Mesenteric fat pad (tissue), 1 donor: ENCODE measurements at places on chromosomes 12 and 14. TPM values are rescaled to one million over a fixed set of nuclear protein-coding genes. Genes with fewer than 3 reads are reported as not detected.

DNA sequence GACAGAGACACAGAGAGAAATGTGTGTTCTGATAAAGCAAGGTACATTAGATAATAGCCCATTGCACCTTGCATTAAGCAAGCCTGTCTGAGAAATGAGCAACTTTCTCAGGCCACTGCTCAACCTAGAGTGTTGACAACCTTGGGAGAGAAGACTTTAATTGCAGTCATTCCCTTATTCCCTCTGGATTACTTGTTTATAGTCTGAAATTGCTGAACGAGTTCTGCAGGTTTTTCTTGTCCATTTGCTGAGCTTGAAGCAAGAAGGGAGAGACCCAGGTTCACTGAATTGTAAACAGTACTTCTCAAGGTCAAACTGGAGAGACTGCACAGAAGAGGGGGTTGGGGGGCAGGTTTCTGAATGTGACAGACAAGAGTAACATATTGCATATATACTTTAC, 159.4 kb upstream of the PLEKHG7 start:
- DNase-seq = no peak

GRCh38 chr12:121803861-121804416, at the start of gene SETD1B:
SETD1B (plus strand) TSS chr12:121804009; CDS start chr12:121804738, 729 bp downstream.
- DNase-seq = peak; percentile 89

Gene CEBPE
- not detected for total RNA-seq

Gene ATXN2
- 82.1 TPM for total RNA-seq

Gene EPYC
- not detected for total RNA-seq

- DNase-seq = no peak
Measured at GRCh38 chr14:89755816-89756215, 198.7 kb downstream of the EFCAB11 start.

- no peak for DNase-seq
Measured at GRCh38 chr12:129520739-129521138, 383.1 kb downstream of the TMEM132D start.

Gene BDKRB2
- total RNA-seq = 11.4 TPM

Gene NCAPD2
- total RNA-seq = 12.8 TPM

- DNase-seq = no peak
Measured at GRCh38 chr12:108285016-108285415, 54.1 kb downstream of the CMKLR1 start.

Gene BLTP3B
- total RNA-seq = 41.1 TPM

- DNase-seq = no peak
Measured at GRCh38 chr12:46516933-46517578, 144.5 kb upstream of the SLC38A2 start.

DNA sequence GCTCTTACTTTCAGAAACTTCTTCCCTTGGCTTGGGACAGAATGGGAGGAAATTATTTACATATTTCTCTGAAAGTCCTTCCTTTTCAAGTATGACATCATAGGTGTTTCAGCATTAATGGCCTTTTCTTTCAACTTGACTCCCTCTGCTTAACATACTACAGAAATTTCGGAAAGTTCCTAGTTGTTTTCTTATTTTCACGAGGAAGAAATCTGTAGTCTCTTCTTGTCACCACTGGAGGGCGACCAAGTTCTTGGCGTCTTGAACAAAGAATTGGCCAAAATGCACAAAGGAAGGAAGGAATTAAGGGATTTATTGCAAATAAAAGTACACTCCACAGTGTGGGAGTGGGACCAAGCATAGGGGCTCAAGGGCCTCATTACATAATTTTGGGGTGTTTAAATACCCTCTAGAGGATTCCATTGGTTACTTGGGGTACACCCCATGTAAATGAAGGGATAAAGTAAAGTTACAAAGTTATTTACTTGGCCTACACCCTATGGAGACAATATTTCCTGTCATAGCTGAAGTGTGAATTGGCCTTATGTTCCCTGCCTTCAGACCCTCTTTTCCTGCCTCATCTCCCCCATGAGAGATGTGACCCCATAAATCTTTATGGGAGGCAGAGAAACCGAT, 70.4 kb downstream of the RPL10L start:
- DNase-seq = no peak

DNA sequence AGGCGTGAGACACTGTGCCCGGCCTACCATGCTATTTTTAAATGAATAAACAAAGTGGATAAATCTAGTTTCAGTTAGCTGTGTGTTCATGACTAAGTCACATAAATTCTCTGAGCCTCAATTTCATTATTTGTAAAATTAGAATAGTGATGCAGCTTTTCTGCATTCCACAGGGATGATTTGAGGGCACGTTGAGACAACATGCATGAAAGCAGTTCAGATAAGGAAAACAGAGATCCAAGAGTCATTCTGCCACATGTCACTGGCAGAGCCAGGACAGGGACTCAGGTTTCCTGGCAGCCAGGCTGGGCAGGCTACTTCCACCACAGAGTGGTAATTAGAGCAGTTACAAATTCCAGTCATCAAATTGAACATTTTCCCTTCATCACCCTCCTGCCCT, 2.9 kb upstream of the PPP4R4 start:
- no peak for DNase-seq
